ENCODE measurements at places on chromosomes 1 and 21.

- DNase-seq: no peak
These were observed 45.0 kb upstream of the BCL10 start for GRCh38 chr1:85321237-85321964.

DNA sequence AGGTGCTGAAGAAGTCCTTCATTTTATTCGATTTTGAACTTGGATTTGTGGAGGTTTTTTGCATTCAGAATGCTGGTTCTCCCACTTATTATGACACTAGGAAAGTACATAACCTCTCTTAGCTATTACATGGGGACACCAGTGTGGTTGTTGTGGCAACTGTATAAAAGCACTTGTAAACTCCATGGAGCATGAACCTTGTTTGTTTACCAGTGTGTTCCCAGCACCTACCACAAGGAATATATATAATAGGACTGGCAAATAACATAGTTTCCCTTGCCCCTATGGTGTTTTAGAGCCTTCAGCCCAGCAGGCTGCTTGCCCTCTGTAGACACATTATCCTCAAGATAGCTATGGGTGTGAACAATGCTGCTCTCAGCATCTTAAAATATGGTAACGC, 43.1 kb downstream of the RASSF5 start:
- DNase-seq: no peak

DNA sequence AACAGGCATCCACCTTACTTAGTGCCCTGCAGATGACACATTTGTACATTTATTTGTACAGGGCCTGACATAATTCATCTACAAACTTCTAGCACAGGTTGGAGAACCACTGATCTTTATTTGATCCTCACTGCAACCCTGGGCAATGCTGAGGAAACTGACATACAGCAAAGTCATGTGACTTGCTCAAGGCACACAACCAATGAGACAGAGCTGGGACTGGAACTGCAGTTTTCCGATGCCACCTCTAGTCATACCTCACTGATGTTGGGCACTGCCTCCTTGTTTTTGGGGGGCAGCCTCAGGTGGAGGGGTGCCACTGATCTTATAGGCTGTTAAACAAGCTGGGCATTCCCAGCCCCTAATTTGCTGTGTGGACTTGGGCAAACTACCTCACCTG, 3.4 kb downstream of the PROK1 start:
- no peak for DNase-seq

DNA sequence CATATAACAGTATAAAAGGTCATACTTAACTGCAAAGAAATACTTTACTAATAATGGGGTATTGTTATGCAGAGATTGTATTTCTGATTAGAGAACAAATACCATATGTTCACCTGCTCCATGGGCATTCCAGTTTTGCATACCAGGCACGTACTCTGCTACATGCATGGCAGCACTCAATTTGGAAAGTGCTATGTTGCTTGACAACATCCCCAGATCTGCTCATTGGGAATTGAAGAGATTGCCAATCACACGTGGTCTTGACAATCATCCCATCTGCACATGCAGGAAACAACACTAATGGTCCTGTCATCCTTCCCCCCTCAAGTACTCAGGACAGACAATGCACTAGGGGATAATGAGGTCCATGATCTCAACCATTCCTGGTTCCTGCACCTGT, 63.4 kb upstream of the PDE4B start:
- DNase-seq: no peak

DNA sequence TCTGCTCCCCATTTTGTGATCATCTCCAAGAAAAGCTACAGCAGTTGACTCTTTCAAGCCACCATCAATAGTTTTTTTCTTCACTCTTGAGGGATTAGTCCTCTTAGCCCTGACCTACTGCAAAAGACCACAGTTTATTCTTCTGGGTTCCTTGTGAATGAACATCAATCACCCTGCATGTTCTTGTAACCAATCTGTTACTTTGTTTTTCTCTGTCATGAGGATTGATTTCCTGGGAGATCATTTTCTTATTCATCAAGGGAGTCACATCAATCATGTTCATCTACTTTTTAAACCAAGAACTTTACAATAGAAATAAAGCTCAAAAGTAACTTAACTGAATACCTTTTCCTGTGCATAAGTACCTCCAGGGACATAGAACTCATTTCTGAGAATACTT, 21.8 kb downstream of the ILDR2 start:
- no peak for DNase-seq

DNA sequence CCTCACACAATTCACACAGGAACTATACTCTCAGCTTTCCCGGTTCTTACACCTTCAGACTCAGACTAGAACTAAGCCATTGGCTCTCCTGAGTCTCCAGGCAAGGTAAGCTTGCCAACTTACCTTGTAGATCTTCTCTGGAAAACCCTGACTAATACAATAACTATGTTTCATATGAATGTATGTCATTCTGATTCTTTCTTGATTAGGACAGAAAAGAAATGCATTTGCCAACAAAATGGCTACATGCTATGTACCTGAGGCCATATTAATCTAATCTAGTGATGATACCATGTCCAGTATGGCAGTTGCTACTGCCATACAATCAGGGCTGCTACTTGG, 9.8 kb upstream of the ZSWIM5 start:
- no peak for DNase-seq

- no peak for DNase-seq
These were observed 32.8 kb downstream of the PRRX1 start for GRCh38 chr1:170696591-170697290.

- no peak for DNase-seq
These were observed 7.0 kb downstream of the SH3BP5L start for GRCh38 chr1:248818505-248819374.

DNA sequence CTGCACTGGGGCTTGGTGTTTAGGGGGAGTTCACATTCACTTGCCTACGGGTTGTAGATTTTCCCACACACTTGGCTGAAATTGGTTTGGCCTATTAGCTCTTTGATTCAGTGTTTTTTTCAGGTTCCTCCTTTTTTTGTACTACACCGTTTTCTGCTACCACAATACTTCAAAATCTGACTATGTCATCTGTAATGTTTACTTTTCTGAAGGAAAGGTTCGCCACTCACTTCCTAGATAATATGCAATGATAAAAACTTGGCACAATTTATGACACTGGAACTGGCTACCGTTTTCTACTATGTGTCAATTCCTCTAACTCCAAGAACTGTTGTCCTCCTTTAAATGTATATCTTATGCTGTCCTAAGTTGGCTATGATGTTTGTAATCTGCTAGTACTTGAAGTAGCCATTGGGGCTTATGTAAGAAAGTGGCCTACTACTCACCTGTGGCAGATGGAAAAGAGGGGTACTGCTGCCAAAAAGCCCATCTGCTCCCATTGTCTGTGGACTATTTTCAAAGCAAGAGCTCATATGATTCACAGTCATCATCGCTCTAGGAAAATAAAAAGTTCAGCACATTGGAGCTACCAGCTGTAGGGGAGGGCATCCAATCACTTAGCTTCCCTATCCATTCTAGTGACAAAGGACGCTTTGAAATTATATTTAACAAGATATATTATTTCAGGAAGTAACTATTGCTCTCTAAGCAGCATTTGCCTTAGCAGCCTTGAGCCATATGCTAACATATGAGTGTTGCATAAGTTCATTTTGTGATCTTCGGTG, 42.4 kb upstream of the BACH1 start:
- no peak for DNase-seq

DNA sequence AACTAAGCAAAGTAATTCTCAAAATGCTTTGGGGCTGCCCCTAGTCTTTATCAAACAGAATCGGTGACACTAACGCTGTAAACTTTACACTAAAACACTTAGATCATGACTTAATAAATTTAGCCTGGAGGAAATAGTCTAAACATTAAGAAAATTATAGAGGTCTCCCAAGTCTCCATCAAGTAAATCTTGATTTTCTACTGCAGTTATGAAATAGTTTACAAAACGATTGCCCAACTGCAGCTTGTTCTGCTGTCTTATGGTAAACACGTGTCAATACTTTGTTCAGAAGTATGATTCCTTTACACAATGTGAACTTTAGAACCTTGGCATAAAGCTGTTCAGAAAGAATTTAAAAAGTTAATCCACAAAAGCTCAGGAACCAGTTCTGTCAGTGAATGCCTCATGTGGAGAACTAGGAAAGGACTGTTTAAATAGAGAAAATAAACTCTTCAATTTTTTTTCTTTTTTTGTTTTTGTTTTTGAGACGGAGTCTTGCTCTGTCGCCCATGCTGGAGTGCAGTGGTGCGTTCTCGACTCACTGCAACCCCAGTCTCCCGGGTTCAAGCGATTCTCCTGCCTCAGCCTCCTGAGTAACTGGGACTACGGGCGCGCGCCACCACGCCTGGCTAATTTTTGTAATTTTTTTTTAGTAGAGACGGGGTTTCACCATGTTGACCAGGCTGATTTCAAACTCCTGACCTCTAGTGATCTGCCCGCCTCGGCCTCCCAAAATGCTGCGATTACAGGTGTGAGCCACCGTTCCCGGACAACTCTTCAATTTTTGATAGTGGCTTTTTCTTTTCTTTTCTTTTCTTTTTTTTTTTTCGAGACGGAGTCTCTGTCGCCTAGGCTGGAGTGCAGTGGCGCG, 1.6 kb downstream of the DDI2 start:
- no peak for DNase-seq

DNA sequence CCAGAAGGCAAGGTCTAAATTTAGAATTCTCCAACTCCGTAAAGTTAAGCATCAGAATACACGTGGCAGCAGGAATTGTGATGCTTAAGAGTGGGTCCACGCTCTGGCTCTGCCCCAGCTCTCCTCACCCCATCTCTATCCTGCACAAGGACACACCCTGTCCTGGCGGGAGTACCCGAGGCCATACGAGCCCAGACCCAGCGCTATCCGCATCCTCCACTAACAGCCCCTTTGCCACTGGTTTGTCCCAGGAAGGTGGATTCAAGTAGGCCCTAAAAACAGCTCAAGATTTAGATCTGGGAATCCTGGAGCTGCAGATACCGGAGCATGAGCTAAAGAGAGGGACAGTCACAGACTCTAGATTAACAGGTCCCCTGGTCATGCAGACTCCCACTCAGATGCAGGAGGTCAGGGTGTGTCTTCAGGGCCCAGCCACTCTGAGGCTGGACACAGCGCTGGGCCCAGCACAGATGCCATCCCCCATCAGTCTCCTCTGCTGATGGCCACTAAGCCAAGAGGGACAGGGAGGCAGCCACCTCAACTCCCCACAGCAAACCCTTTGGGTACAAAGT, 393.3 kb downstream of the NPHP4 start:
- DNase-seq: no peak

GRCh38 chr1:243964915-243965314, 86.2 kb upstream of the ZBTB18 start:
- DNase-seq: no peak

DNA sequence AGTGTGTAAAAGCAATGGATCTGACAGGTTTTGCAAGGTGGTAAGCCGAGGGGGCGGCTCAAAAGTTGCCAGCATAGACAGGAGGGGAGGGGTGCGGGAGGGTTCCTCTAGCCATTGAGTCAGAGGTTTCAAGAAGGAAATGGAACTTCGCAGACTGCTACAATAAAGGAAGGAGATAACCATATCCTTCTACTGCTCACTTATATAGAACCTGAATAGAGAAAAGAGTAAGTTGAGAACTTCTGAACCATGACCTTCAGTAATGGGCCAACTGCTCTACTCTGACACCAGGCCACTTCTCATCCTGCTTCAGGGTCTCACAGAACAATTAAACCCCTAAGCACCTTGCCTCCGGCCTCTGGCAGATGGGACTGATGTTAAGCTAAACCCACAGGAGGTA, 26.3 kb upstream of the BCAR3 start:
- DNase-seq: no peak

DNA sequence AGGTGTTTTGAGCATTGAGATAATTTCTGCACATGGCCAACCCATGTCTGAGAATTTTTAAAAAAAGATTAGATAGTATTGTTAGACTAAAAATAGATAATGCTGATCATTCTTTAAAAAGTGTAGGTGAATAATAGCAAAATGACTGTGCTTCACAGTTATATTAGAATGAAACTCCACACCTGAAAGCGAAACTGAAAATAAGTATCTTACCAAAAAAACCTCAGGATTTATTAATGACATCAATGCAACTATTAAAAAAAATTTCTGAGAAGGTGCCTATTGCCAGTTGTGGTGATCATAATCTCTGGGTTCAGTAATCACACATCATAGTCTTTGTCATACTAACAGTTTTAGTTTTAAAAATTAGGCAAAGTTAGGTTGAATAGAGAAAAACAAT, 36.5 kb downstream of the PLA2G4A start:
- DNase-seq: no peak

DNA sequence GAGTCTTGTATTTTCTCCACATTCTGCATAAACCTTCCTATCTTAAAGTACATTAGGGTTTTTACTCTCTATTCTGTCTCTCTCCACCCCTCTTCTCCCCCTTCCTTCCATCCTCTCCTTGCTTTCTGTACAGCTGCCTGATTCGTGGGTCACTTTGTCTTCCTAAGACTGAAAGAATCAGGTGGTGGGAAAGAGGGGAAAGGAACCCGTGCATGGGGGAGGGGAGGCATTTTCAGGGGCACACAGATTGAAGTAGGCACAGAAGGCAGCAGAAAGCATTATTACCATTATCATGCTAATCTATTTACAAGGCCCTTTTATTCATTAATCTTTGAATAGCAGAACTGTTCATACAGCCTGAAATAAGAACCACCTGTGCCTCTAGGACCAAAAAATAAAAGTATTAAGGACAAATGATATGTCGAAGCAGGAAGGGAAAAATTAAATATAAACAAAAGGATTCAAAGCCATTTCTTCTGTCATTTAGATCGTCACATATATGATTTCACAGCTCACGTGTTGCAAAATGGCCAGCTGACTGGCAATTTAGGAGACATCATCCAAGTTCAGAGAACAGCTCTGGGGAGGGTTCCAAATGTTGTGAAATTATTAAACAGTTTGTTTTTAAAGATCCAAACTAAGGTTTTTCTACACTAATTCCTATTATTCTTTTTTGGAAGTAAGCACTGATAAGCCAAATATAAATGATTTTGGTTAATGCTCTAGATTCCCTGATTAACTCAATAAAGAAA, 154.6 kb downstream of the PBX1 start:
- DNase-seq: no peak

GRCh38 chr1:33322870-33323585, 2.1 kb upstream of the A3GALT2 start:
- DNase-seq: no peak

DNA sequence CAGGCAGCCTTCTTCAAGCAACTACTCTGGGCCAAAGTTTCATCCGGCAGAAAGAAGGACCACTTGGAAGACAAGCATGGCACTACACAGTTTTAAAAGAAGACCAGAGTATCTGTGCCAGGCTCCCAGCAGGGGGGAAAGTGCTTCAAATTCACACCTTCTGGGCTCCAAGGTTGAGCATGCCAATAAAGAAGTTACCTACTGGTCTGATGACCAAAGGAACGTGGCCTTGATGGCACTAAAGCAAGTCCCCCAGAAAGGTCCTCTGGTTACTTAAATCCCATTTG, 73.5 kb downstream of the CD46 start:
- no peak for DNase-seq

DNA sequence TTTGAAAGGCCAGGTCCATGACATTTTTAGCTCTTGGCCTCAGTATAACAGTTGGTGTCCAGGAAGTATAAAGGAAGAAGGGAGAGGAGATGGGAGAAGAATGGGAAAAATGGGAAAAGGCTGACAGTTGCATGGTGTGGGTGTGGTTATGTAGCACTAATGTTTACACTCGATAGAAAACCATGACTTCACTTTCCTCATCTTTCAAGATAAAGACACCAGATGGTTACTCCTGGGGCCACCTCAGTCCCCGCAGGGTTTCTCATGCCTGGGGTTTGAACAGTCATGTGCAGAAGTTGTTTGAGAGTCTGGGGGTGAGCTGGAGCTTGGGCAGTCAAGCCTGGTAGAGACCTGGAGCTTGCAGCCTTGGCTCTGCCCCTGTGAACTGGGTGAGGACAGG, 7.9 kb downstream of the PGBD2 start:
- DNase-seq: no peak

GRCh38 chr21:23686737-23687523, 1920.4 kb downstream of the MRPL39 start:
- DNase-seq: no peak

All from stimulated activated CD4-positive, alpha-beta T cell treated with anti-CD3 and anti-CD28 coated beads, TNF-alpha, amount 100 ng/mL, for 4 hours (primary cell).